Bone marrow (tissue), 2 donors: ENCODE measurements at places on chromosomes 6 and 20.

DNA sequence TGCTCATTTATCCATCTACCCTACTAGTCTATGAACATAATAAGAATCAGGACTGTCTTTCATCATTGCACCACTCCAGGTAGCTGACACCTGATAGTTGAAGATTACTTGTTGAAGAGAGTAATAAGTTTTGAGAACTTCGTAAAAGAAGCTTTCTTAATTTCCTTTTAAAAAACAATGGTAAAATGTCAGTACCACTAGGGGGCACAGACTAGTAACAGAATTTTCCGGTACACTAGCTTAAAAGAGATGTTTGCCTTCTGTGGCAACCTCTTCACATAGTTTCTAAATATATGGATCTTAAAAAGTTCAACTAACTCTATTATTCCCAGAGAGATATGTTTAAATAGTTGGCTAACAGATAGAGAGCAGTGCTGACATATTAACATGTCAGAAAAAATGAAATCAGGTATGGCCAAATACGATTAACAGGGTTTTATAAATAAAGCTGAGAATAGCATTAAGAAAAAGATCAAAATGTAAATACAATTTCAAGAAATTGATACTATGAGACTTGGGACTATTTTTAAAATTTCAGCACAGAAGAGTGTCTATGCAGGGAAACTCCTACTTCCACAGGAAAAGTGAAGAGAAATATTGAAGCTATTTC lies 5.4 kb upstream of the KCNQ5 start:
- DNase-seq: no peak

DNA sequence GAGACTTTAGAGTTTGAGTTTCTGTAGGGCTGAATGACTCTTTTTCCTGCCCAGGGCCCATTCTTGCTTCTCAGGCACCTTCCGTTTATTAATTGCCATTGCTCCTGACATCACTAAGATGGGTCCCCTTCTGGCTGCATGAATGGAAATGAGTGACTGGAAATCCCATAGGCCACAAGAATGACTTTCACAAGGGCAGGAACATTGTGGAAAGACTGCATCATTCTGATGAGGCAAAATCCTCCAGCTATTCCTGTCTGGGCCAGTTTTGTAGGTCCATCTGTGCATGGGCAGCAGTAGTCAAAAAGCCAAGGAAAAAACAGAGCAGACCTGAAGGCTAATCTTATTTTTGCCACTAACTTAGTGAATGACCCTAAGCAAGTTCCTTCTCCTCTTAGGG lies 19.3 kb downstream of the TMEM74B start:
- no peak for DNase-seq

DNA sequence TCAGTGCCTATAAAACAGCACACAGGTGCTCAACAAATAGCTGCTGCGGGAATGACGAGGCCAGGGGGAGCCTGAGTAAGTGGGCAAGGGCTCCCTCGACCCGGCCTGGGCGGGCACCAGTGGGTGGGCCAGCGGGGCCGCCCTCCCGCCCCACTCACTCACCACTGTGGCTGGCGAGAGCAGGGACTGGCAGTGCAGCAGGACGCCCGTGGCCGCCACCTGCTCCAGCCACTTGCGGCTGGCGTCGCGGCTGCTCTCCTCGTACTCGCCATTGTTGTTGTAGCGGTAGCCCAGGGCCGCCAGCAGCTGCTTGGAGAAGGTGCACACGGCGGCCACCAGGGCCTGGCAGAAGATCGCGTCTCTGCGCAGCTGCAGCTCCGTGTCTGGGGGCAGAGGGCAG lies 191.5 kb downstream of the PREX1 start:
- DNase-seq: no peak

GRCh38 chr20:11401988-11402387 lies 515.7 kb upstream of the BTBD3 start:
- DNase-seq: no peak

- DNase-seq: no peak
These were observed 152.9 kb downstream of the JARID2 start for GRCh38 chr6:15398633-15399275.

- DNase-seq: no peak
These were observed 637 bp downstream of the TFB1M start for GRCh38 chr6:155313602-155314091.

GRCh38 chr6:162014069-162014811 lies 713.3 kb downstream of the PRKN start:
- no peak for DNase-seq

DNA sequence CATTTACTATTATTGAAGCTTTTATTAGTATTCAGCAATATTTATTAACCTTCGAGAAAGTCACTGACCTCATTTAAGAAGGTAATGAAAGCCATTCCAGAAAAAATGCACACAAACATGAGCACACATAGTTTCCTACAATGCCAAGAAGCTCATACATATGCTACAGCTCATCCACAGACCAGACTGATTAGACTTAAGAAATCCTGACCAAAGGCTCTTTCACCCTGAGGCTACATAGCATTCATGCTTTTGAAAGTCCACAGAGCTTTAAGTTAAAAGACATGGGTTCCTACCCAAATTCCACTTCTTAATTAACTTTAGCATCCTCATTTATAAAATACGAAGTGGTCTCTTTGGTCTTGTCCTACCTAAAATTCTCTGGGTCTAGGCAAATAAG lies 430.4 kb downstream of the TBC1D32 start:
- DNase-seq: no peak

- no peak for DNase-seq
These were observed 21.2 kb upstream of the APMAP start for GRCh38 chr20:25013478-25014380.
